ENCODE measurements at places on chromosomes 4 and X.

- no peak for DNase-seq
These were observed 291.4 kb downstream of the PABPC4L start for GRCh38 chr4:133910165-133910564.

DNA sequence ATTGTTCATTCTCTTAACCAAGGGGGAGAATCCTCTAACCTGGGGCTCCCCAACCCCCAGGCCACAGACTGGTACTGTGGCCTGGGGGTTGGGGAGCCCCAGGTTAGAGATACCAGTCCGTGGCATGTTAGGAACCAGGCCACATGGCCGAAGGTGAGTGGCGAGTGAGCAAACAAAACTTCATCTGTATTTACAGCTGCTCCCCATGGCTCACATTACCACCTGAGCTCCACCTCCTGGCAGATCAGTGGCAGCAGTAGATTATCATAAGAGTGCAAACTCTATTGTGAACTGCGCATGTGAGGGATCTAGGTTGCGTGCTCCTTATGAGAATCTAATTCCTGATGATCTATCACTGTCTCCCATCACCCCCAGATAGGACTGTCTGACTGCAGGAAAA is 957.2 kb upstream of the PRKX start:
- DNase-seq, result no peak

DNA sequence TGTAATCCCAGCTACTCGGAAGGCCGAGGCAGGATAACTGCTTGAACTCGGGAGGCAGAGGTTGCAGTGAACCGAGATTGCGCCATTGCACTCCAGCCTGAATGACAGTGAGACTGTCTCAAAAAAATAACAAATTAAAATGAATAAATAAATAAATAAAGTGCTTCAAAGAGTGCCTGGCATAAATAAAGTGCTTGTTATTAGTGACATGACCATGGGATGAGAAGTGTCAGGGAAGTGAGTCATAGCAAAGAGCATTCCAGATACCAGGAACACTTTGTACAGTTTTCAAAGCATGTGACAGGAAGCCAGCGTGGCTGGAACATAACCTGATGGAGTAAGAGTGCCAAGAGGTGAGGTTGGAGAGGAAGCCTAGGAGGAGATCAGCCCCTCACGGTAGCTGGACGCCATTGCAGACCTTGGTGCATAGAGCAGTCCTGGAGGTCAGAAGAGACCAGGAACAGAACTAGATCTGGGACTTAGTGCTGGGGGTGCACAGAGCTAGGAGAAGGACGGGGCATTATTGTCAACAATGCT is 6.0 kb upstream of the WDR13 start:
- DNase-seq, result no peak

DNA sequence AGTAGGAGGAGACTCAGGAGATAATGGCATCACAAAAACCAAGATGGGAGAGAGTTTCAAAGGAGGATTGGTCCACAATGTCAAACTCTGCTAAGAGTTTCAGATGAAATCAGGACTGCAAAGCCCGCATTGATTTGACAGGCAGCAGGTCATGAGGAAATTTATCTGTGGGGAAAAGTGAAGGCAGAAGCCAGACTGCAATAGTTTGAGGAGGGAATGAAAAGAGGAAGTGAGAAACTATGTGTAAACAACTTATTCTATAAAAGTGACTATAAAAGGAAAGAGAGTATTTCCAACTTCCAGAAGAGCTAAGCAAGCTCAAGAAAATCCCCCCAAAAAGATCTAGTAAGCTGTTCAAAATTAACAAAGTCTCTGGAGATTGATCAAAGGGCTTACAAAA is 66.3 kb upstream of the DGKK start:
- DNase-seq, result no peak

All from stimulated activated CD4-positive, alpha-beta T cell treated with anti-CD3 and anti-CD28 coated beads, Interleukin-12 subunit alpha, Interleukin-12 subunit beta, amount 100 ng/mL, for 48 hours (primary cell).